Stimulated activated CD4-positive, alpha-beta T cell treated with anti-CD3 and anti-CD28 coated beads, Interleukin-15, amount 100 ng/mL, for 1 hour (primary cell): ENCODE measurements at places on chromosomes 2 and 18.

DNA sequence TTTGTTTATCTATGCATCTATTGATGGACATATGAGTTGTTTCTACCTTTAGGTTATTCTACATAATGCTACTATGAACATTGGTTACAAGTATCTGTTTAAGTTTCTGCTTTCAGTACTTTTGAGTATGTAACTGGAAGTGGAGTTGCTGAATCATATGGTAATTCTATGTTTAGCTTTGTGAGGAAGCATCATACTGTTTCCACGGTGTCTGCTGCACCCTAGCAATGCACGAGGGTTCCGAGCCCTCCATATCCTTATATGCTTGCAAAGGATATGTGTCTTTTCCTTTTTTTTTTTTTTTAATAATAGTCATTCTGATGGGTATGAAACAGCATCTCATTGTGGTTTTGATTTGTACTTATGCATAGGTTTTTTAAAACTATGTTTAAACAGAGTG lies 83.7 kb downstream of the FMNL2 start:
- no peak for DNase-seq

GRCh38 chr2:174033163-174033550 lies 68.0 kb upstream of the SP3 start:
- DNase-seq = no peak

GRCh38 chr2:12231288-12231687 lies 484.9 kb downstream of the LPIN1 start:
- DNase-seq = no peak

GRCh38 chr2:69804416-69804815 lies 25.0 kb upstream of the GMCL1 start:
- no peak for DNase-seq

- no peak for DNase-seq
Measured at GRCh38 chr2:222878877-222879603, 18.2 kb downstream of the ACSL3 start.

- no peak for DNase-seq
Measured at GRCh38 chr2:118836411-118836930, 11.0 kb downstream of the EN1 start.

DNA sequence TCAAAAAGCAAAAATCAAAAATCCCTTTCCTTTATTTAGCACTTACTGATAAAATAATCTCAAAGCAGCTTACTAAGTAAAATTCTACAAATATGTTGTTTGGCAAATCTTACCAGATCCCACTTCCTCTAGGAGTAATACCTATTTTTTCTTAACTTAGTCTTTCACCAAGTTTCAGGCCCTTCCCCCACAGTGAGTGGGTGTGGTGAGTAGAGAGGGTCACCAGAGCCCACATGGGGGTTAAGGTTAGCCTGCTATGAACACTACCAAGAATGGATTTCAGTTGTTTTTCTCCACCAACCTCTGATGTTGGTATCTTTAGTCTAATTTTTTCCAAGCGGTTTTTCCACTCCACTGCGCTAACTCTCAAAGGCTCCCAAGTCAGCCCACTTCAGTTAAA lies 23.2 kb downstream of the PIAS2 start:
- no peak for DNase-seq

DNA sequence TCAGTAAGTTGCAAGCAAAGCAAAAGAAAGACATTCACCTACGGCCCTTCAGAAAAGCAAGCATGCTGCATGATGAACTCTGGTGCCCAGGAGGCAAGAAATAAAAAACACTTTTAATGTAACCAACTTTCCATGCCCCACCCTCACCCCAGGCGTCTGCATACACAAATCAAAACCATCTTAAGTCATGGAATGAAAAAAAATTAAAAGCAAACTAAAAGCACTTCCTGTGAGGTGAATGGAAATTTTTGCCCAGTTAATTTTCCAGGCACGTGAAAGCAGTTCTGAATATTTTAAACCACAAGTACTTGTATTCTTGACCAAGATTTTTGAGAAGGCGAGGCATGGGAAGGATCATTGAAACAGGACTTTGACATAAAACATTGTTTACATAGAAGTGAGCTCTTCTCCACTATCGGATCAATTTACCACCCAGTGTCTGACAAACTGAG lies 2.5 kb upstream of the ICOS start:
- peak; percentile 15 for DNase-seq

DNA sequence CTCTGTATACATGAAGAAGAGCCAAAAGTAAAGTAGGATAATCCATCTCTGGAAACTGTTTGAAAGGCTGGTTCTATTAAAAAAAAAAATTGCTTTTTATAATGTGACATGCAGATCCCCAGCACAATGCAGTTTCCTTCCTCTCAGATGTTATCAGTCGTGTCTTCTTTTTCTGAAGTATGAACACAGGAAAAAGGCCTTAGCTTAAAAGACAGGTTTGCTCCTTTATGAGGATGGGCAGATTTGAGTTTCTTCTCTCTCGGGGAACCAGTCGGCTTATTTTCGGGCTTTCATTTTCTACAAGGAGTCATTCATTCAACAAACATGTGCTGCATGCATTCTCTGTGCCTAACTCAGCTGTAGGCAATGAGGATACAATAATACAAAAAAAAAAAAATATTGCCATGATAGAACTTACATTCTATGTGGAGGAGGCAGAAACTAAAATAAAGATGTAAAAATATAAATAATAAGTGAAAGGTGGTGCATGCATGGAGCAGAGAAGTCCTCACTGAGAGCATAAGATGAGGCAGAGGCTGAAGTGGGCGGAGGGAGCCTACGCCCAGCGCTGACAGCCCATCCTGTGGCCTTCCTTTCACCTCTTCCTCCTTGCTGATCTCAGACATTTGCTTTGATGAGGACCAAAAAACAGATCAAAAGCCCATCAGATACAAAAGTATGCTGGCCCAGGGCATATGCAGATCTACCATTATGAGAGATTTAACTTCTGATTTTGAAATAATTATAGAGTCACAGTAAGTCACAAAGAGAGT lies at the start of gene CD226:
Gene CD226, minus strand, starts transcription at position 513 of the 773 bp plus-strand sequence. Its CDS starts 467 bp downstream, at position 46.
- no peak for DNase-seq

GRCh38 chr18:41887100-41887499 lies 67.9 kb upstream of the PIK3C3 start:
- no peak for DNase-seq

DNA sequence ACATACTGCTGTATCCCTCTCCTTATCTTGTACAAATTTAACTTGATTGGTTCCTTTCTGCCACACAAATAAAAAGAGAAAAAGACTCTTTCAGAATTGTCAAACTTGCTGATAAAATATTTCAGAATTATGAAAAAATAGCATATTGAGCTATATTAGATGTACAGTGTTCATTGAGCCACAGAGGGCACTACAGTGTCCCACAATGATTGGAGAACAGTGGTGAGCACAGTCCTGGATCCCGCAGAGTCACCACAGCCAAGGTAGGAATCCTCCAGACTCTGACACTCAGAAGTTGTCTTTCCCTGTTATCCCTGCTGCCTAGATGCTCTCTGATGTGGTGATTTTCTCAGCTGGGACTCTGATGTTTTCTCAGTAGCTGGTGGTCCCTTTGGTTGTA lies 1281.3 kb upstream of the ZEB2 start:
- DNase-seq = no peak

GRCh38 chr2:26885651-26886329 lies 37.9 kb downstream of the DPYSL5 start:
- DNase-seq = no peak

- DNase-seq = no peak
Measured at GRCh38 chr18:11927497-11927896, 19.4 kb upstream of the MPPE1 start.

GRCh38 chr2:127085317-127085681 lies 21.7 kb downstream of the BIN1 start:
- DNase-seq = no peak

DNA sequence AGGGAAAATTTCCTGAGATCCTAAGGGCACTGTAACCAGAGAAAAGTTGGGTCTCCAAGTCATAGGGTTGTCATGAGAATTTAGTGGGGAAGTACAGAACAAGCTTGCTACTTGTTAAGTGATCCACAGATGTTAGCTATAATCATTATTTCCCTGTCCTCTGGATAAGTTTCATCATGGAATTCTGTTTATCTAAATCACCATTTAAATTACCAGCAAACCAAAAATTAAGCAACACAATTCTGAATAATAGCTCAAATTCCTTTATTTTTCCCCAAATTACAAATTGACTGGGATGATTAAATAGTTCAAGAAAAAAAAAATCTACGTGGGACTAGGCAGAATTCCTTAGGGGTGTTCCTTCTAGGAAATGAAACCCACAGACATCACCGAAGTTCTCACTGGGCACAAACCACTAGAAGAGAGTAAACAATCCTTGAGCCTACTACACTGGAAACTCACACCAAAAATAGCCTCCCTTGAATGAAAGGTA lies 159.5 kb downstream of the COL6A3 start:
- DNase-seq = no peak

DNA sequence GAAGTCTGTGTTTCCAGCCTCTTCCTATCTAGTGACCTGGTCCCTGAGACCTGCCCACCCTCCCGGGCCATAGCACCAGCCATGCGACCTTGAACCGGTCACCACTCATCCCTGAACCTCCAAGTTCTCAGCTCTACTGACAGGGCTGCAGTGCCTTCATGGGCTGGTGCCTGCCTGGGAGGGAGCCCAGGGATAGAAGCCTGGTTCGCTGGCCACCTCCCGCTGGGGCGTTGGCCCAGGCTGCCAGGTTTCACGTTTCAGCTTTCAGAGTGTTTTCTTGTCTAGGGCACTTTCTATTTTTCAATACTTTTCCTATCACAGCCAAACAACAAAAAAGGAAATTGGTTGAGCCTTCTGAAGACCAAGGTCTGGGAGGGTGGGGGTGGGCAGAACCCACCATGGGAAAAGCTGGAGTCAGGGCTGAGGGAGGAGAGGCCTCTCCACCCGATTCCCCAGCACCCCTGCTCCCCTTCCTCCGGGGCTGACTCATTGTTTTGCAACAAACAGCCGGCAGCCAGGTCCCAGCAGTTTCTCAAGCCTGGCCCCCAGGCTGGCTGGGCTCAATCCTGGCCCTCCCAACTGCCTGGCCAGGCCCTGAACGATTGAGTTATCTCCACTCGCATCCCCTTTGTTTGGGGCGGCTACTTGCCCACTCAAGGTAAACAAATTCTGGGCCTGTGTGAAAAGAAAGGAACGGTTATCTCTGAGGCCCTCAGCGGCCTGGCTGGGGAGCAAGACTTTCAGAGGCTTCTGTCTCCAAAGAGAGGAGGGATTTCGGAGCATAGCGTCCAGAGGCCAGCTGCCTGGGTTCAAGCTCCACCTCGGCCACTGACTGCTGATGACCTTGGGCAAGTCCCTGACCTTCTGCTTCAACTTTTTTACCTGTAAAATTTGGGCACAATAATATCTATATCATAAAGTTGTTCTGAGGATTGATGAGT lies 47.5 kb downstream of the ZFP36L2 start:
- no peak for DNase-seq

- no peak for DNase-seq
Measured at GRCh38 chr2:193518041-193518817, 1323.5 kb upstream of the TMEFF2 start.

DNA sequence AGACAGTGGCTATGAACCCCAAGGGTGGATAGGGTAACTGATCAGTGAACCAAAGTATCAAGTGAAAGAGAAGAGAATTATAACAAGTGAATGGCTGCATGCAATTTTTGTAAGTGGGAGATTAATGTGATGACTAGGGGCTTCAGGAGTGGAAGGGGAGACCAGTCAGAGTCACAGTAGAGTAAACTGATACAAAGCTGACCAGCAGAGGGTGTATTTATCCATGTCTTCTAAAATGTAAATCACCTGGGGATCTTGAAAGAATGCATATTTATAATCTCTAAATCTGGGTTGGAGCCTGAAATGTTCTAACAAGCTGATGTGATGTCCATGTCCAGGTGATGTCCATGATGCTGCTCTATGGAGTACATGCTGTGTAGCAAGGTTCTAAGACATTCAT lies 1351.3 kb upstream of the CHAC2 start:
- no peak for DNase-seq

GRCh38 chr2:47050021-47050760 lies 104.9 kb downstream of the STPG4 start:
- no peak for DNase-seq

DNA sequence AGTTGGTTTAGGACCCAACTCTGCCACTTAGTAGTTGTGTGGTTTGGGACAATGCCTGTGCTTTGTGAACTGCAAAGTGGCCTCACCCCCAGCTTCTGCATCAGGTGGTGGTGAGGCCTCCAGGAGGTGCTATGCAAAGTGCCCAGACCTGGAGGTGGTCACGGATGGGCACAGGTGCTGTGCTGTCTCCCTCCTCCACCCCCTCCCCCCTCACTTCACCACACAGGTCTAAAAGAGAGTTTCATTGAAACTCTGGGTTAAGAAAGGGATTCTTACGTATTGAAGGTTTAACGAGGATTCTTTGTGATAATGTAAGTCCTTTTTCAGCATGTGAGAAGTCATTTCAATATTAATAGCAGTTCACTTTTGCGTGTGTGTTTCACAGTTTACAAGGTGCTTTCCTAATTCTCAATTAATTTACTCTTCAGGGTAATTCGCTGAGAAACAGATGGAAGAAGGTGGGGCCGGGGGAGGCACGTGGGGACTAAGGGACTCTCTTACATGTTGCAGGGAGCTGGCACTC lies 369.9 kb downstream of the LPIN1 start:
- DNase-seq = no peak

DNA sequence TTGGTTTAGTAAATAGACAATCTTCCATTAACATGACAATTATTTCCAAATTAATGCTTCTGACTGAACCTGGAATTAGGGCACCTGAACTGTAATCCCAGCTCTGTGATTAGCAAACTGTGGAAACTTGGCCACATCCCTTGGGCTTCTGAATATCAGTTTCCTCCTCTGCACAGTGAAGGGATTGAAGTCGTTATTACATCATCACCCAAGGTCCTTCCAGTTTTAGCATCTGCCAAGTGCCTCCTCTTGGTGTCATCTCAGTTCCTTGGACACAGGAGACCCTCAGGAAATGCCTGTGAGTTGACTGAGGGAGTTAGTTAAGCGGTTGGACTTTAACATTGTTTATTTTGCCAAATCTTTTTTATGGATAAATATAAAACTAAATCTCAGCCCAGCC lies 64.8 kb downstream of the MOGAT1 start:
- DNase-seq = no peak

- DNase-seq = no peak
Measured at GRCh38 chr2:234395891-234396420, 100.9 kb downstream of the ARL4C start.

DNA sequence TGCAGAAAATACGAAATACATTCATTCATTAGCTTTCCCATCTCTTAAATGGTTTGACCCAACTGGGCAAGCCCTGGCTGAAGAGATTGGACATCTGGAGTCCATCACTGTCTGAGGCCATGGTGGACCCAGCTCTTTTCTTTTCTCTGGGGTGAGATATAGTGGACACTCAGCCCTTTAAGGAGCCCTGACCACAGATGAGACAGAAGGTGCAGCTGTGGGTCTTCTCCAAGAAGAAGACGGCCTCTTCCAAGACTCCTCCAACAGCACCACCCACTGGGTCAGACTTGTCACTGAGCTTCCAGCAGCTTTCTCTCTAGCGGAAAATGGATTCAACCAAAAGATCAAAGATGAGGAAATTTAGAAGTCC lies 27.2 kb downstream of the TWIST2 start:
- DNase-seq = no peak
